SIG-M5 (cell line): ENCODE measurements at places on chromosomes 4 and X.

GRCh38 chr4:148059617-148060180, 327.8 kb downstream of the ARHGAP10 start:
- DNase-seq: no peak

DNA sequence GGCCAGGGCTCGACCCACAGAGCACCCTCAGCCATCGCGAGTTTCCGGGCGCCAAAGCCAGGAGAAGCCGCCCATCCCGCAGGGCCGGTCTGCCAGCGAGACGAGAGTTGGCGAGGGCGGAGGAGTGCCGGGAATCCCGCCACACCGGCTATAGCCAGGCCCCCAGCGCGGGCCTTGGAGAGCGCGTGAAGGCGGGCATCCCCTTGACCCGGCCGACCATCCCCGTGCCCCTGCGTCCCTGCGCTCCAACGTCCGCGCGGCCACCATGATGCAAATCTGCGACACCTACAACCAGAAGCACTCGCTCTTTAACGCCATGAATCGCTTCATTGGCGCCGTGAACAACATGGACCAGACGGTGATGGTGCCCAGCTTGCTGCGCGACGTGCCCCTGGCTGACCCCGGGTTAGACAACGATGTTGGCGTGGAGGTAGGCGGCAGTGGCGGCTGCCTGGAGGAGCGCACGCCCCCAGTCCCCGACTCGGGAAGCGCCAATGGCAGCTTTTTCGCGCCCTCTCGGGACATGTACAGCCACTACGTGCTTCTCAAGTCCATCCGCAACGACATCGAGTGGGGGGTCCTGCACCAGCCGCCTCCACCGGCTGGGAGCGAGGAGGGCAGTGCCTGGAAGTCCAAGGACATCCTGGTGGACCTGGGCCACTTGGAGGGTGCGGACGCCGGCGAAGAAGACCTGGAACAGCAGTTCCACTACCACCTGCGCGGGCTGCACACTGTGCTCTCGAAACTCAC, 3.6 kb downstream of the MID1IP1 start:
- DNase-seq: no peak

- DNase-seq: no peak
Measured at GRCh38 chr4:159024828-159025227, 78.1 kb upstream of the RAPGEF2 start.

DNA sequence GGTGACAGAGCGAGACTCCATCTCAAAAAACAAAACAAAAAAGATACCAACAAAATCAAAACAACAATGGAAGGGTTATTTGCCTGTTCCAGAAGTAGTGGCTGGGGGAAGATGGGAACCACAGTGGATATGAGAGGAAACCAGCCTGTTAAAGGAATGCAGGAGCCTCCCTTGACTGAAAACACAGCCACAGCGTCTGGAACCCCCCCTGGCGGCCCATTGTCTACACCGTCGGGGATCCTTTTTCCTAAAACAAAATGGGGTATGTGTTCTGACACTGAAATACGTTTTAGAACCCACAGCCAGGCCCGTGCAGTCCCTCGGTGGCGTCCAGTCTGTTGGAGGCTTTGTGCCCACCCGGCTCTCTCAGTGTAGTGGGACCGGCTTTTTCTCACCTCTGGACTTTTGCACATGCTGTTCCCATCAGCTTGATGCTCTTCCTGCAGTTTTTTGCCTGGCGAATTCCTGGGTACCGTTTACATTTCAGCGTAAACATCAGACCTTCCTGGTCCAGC, 19.6 kb downstream of the PIGG start:
- DNase-seq: no peak

DNA sequence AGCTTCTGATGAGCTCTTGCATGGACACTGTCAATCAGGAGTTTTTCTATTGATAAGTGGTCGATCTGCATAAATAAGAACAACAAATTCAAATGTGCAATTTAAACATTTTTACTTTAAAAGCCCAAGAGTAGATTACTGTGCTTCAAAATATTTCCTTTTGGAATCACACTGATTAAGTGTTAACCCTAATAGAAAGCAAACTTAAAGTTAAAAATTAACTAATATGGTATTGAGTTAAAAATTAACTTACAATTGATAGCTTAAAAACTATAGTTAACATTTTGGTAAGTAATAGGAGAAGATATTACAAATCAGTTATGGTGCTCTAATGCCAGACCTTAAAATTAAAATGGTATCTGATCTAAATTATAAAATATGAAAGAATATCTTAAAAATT, 25.9 kb downstream of the MED14 start:
- no peak for DNase-seq

- no peak for DNase-seq
Measured at GRCh38 chr4:169791527-169792156, 33.9 kb upstream of the HPF1 start.

DNA sequence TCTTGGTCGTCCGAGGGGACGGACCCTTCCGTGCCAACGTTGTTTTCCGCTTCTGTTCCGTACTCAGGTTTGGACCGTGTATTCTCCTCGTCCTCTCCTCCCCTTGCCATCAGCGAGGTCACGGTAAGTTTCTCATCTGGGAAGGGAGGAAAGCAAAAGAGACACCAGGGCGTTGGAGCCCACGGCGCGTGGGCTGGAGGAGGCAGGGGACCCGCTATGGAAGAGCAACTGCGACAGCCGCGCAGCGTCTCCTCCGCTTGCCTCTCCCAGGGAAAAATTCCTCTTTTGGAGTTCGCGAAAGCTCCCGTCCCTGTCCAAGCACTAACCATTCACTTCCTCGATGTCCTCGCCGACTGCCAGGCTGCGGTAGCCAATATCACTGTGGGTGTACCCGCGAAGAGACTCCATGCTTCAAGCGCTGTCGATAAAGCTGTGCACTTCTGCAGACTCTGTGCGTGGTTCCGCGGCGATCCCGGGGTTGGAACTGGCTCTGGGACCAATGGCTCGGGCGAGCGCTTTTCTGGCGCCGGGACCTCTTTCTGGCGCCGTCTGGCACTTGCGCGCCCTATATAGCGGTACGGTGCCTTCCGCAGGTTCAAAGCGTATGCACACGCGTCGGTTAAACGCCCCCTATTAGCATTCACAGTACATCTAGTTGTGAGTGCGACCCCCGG, at the start of gene ESX1:
TSS of gene ESX1 (minus strand) at position 492 of the 674 bp plus-strand sequence. CDS start at position 408, 84 bp downstream.
- no peak for DNase-seq

GRCh38 chr4:67087897-67088296, 457.4 kb downstream of the CENPC start:
- no peak for DNase-seq

GRCh38 chr4:182538031-182538430, 294.8 kb downstream of the TENM3 start:
- DNase-seq: no peak

GRCh38 chrX:104419211-104419610, 146.8 kb upstream of the IL1RAPL2 start:
- DNase-seq: no peak

- no peak for DNase-seq
Measured at GRCh38 chrX:153580700-153581386, 18.1 kb downstream of the CCNQ start.

GRCh38 chr4:82515705-82516104, 46.1 kb downstream of the TMEM150C start:
- no peak for DNase-seq

DNA sequence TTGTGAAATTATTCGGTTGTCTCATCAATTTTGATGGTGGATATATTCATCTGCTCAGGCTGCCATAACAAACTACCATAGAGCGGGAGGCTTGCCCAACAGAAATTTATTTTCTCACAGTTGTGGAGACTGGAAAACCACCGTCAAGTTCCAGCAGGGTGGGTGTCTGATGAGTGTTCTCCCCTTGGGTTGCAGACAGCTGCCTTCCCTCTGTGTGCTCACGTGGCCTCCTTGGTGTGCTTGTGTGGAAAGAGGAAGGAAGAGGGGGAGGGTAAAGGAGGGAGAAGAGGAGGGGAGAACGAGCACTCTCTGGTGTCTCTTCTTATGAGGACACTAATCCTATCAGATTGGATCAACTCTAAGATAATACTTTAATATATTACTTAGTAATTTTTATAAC, 123.8 kb upstream of the TEX13D start:
- peak; percentile 32 for DNase-seq

DNA sequence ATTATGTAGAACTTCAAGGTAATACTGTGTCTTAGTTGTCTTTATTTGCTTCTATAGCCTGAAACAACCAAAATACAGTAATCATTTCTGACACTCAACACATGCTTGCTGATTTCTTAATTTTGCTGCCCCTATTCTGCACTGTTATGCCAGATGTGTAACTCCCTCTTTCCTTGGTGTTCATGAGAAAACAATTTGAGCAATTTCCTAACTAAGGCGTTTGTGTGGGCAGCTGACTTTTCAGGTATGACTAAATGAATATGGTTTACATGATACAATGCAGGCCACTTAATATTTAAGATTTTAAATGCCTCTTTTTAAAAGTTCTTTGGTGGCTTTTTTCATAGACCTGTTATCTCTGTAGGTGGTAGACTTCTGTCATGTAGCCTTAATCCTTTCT, 46.1 kb upstream of the CENPE start:
- no peak for DNase-seq

DNA sequence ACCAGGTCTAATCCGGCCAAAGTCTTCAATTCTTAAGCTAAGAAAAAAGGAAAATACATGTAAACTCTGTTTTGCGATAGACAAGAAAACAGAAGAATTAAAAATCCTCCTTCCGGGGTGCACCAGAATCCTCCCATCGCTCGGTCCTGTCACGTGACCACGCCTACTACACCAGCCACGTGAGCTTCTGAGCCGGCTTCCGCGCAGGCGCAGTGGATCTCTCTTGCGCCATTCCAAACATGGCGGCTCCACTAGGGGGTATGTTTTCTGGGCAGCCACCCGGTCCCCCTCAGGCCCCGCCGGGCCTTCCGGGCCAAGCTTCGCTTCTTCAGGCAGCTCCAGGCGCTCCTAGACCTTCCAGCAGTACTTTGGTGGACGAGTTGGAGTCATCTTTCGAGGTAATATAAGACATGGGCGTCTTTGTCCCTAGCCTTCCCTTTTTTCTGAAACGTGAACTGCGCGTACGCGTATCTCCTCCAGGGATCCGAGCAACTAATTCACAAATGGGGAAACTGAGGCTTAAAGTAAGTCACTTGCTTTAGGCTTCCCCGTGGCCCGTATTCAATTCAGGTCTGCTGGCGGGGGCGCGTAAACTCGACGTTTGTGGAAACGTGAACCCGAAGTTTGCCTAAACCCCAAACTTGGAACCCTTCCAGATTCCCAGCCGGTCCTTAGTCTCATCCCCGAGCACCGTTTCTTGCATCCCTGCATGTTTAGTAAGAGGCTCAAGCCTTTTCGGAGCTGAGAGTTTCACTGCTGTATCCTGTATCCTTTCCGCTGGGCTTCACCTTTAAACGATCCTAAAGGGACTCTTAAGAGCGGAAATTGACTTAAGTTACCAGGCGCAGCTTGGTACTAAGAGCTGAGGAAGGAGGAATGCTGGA, at the start of gene MED28:
TSS of gene MED28 (plus strand) at position 226 of the 884 bp plus-strand sequence. CDS start at position 240, 14 bp downstream.
- DNase-seq: peak; percentile 34

DNA sequence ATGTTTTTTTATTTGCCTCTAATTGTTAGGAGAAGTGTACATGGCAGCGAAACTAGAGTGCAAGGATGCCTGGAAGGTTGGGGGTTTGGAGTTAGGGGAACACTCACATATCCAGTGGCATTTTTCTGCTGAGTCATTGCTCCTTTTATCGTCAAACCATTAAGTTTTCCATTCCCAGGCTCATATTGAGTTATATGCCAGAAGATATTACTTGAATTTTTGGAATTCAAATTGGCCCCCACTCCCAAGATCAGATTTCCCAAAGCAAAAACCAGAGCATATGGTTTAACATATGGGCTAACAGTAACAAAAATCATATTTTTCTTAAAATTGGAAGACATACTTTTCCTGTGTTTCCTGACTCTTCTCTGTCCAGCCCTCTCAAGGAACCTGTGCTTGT, 152.7 kb downstream of the FSTL5 start:
- no peak for DNase-seq

DNA sequence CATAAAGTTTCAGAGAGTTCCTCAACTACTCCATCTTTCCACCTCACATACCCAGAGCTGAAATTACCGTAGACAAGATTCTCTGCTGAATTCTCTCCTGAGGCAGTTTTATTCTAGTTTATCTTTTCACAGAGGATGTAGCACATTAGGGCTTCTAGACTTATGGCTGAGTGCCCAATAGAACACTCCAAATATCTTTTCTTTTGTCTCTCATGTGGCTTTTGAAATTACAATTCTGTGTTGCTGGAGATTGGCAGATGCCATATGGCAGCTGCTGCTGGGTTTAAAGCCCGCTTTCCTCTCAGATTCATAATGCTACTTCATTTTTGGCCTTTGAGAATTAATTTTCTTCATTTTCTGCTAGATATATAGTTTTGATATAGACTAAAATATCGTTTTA, 107.6 kb upstream of the BANK1 start:
- DNase-seq: no peak

- no peak for DNase-seq
Measured at GRCh38 chrX:150229481-150229880, 133.6 kb upstream of the MAMLD1 start.

- no peak for DNase-seq
Measured at GRCh38 chrX:46268412-46268811, 276.8 kb downstream of the ZNF674 start.

DNA sequence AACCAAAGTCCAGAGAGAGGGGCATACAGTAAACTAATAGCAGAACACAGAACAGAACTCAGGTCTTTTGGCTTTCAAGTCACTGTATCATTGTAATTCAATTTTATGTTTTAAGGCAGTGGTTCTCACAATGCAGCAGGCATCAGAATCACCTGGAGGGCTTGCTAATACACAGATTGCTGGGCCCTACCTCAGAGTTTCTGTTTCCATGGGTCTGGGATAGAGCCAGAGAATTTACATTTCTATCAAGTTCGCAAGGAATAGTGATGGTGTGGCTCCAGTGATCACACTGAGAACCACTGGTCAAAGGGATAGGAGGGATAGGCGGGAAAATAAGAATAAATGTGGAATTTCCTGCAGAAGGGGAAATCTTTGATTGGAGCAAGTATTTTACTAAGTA, 36.7 kb downstream of the LANCL3 start:
- DNase-seq: no peak

GRCh38 chrX:153651540-153652079, 4.6 kb downstream of the DUSP9 start:
- DNase-seq: no peak

GRCh38 chrX:3994315-3994714, 280.9 kb upstream of the PRKX start:
- no peak for DNase-seq

DNA sequence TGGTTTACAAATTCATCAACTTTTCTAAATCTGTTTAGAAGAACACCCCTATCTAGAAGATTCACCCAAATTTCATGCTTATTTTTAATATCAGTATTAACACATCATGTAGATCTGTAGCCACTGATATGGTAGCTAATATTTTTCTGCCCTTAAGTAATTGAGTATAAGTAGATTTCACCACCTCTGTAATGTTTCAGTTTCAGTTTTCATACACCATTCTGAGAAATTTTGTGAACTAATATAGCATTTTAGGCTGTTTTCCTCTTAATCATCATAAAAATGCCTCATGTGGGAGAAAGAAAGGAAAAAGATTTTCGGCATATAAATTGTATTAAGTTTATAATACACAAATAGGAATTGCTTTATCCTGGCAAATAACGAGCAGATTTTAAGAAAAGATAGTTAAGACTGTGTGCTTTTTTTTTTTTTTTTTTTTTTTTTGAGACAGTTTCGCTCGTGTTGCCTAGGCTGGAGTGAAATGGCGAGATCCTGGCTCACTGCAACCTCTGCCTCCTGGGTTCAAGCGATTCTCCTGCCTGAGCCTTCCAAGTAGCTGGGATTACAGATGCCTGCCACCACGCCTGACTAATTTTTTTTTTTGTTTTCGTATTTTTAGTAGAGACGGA, 21.4 kb upstream of the RBPJ start:
- no peak for DNase-seq
